Activated naive CD8-positive, alpha-beta T cell treated with anti-CD3 and anti-CD28 coated beads, Interleukin-2, amount 50 U/mL, for 24 hours (primary cell): ENCODE measurements at places on chromosomes 5 and 9.
A peak's percentile ranks its signal among the peaks of the same experiment; 100 is the strongest.

- H3K4me3 ChIP-seq, result no peak overlapping the region
- H3K27ac ChIP-seq, result no peak overlapping the region
- H3K27me3 ChIP-seq, result peaks cover 21% of the 10 kb centered on the region
- H3K4me1 ChIP-seq, result no peaks in the 10 kb centered on the region
- H3K36me3 ChIP-seq, result no peaks in the 10 kb centered on the region
- no peak for DNase-seq
Measured at GRCh38 chr5:35042781-35043180, 5.0 kb downstream of the AGXT2 start.

DNA sequence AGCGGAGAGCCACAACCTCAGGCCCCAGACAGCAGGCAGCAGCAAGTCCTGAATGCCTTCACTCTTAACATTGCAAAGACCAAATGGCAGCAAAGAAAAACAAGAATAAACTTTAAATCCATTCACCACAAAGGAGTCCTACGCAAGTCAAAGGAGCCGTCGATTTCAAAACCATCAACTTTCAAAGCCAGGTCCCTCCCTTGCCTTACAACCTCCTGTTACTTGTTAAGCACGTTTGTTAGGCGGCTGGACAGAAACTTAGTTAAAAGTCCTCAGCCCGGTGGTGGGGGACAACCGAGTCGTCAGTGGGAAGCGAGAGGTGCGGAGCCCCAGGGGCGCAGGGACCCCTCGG, 938 bp downstream of the LPAR1 start:
- H3K4me1 ChIP-seq, result peaks cover 10% of the 10 kb centered on the region
- H3K36me3 ChIP-seq, result no peaks in the 10 kb centered on the region
- no peak overlapping the region for H3K27ac ChIP-seq

DNA sequence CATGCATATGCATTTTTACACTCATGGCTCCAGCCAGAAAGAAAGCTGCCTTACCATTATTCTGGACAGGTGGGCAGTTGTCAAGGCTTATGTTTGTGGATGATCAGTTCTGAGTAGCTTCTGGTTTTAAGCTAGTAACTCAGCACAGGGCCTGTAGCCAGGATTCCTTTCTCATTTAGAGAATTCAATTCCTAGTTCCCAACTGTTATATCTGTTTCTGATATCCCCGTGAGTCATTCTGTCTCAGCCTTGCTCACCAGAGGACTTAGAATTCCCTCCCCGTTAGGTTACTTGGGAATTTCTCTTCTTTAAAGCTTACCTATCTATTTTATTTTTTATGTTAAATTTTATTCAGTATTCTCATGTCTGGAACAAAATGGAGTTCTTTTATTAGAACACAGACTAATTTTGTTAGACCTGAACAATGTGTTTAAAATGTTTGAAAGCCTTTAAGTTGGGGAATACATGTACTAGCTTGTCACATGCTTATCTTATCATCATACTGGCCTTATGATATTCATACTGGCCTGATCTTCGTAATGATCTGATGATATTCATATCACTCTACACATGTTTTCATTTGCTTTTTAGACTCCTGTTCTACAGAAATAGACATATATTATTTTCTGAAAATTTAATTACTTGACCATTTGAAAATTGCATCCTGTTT, 47.1 kb downstream of the CAST start:
- H3K4me3 ChIP-seq, result no peak overlapping the region
- no peak for DNase-seq
- H3K36me3 ChIP-seq, result peaks cover 5% of the 10 kb centered on the region
- peaks cover 26% of the 10 kb centered on the region for H3K4me1 ChIP-seq
- no peak overlapping the region for H3K27ac ChIP-seq

GRCh38 chr9:112034216-112034611, 137.6 kb downstream of the UGCG start:
- H3K4me3 ChIP-seq, result no peak overlapping the region
- peaks cover 4% of the 10 kb centered on the region for H3K27me3 ChIP-seq
- H3K4me1 ChIP-seq, result peaks cover 93% of the 10 kb centered on the region
- no peak for DNase-seq

DNA sequence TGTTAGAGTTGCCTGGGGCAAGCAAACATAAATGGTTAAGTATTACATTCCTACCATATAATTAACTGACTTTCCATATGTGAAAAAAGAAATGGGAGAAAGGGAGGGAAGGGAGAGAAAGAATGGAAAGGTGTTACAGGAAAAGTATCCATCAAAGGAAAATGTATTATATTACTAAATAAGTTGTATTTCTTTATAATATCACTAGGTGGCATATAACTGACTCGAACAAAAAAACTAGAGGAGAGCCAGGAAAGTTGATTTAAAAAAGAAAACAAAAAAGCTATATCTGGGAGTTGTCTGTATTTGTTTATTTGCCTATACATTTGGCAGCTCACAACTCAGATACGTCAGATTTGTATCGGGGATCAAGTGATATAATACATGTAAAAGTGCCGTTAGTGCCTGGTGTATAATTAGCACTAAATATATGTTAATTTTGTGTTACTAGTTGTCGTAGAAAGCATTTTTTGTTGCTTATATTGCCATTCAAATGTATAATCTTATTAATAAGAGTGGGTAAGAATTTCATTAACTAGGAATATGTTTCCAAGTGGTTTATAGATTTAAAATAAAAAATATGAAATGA, 59.6 kb upstream of the ADAMTS19 start:
- DNase-seq, result no peak
- no peaks in the 10 kb centered on the region for H3K36me3 ChIP-seq
- no peaks in the 10 kb centered on the region for H3K4me1 ChIP-seq
- H3K27me3 ChIP-seq, result no peaks in the 10 kb centered on the region

GRCh38 chr5:98769210-98769958, 4.1 kb upstream of the RGMB start:
- peak; percentile 63 for DNase-seq
- no peak overlapping the region for H3K27ac ChIP-seq
- H3K27me3 ChIP-seq, result peaks cover 53% of the 10 kb centered on the region
- peak overlapping the region; percentile 96 for H3K4me3 ChIP-seq
- H3K36me3 ChIP-seq, result no peaks in the 10 kb centered on the region

DNA sequence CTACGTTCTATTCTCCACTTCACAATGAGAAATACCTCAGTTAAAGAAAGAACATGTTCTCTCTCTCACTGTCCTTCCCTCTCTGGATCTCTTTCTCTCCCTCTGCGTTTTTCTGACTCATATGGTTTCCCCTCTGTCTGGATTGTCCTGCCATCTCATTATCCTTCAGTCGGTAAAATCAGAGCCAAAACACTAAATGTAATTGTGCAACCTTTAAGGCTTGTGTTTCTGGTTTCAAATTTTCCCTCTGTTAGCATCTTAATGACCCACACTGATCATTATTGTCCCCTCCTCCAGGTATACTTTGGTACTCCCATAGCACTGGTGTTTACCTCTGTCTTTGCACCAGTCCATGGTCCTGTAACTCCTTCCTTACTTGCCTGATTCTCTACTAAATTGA, 509.4 kb upstream of the C9orf72 start:
- no peak for DNase-seq
- no peak overlapping the region for H3K27ac ChIP-seq
- no peak overlapping the region for H3K4me3 ChIP-seq
- H3K27me3 ChIP-seq, result no peaks in the 10 kb centered on the region
- no peaks in the 10 kb centered on the region for H3K36me3 ChIP-seq

GRCh38 chr5:160516696-160517530, 95.3 kb downstream of the PTTG1 start:
- peaks cover 4% of the 10 kb centered on the region for H3K27me3 ChIP-seq
- H3K36me3 ChIP-seq, result no peaks in the 10 kb centered on the region

- H3K27me3 ChIP-seq, result no peaks in the 10 kb centered on the region
- no peak for DNase-seq
- H3K36me3 ChIP-seq, result no peaks in the 10 kb centered on the region
- H3K4me3 ChIP-seq, result no peak overlapping the region
- no peaks in the 10 kb centered on the region for H3K4me1 ChIP-seq
- H3K27ac ChIP-seq, result no peak overlapping the region
Measured at GRCh38 chr5:107092695-107093094, 578.0 kb downstream of the EFNA5 start.

DNA sequence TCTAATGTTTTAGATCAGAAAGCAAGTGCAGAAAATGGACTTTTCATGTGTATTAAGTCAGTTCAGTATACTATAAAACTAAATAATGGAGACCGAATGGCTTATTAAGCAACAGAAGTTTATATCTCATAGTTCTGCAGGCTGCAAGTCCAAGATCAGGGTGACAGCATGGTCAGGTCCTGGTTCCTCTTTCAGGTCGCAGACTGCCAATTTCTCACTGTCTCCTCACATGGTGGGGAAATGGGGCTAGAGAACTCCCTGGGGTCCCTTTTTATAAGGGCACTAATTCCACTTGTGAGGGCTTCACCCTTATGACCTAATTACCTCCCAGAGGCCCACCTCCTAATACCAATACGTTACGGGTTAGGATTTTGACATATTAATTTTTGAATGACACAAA, 48.7 kb downstream of the RICTOR start:
- no peak for DNase-seq
- peaks cover 34% of the 10 kb centered on the region for H3K36me3 ChIP-seq
- no peaks in the 10 kb centered on the region for H3K27me3 ChIP-seq
- no peak overlapping the region for H3K27ac ChIP-seq

DNA sequence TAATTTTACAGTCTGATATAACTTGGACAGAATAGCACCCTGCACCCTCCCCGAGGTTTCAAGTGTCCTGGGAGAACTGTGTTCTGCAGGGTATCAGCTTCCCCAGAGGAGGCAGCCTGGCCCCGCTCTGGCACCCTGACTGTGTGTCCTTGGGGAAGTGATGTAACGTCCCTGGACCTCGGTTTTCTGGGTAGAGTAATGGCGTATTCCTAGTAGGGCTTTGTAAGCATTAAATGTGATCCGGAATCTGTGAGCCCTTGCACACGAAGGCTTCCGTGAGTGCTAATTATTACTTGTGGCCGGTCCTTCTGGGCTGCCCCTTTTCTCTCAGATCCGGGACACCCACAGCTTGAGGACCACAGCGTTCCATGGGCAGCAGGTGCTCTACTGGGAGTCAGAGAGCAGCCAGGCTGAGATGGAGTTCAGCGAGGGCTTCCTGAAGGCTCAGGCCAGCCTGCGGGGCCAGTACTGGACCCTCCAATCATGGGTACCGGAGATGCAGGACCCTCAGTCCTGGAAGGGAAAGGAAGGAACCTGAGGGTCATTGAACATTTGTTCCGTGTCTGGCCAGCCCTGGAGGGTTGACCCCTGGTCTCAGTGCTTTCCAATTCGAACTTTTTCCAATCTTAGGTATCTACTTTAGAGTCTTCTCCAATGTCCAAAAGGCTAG, 1.0 kb upstream of the CACFD1 start:
- no peaks in the 10 kb centered on the region for H3K27me3 ChIP-seq
- H3K4me1 ChIP-seq, result peaks cover 2% of the 10 kb centered on the region
- no peak overlapping the region for H3K4me3 ChIP-seq
